ENCODE measurements at places on chromosomes 2 and 18. TPM values are rescaled to one million over a fixed set of nuclear protein-coding genes. Genes with fewer than 3 reads are reported as not detected.
A peak's percentile ranks its signal among the peaks of the same experiment; 100 is the strongest.

DNA sequence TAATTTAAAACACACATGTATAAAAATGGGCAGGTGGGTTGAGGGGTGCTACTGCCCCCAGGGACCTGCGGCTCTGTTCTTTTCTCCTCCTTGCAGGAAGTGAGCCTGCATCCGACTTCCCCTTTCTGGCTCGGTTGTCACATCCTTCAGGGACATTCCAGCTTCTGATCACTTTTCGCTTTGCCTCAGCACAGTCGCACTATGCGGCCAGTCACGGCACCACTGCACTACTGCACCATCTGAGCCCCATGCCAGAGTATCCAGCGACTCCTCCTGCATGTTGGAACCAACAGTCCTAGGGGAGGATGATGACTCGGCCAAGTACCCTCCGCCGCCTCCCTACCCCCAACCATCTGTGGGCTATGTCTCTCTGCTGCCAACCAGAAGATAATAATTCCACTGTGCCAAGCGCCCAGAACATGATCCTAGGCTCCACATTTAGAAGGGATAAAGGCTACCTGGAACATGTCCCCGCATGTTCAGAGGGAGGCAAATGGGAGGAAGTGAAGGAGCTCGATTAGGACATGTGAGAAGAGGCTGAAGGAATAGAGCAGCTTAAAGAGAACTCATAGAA is 17.6 kb downstream of the CDC42EP3 start:
- H3K27me3 ChIP-seq: no peaks in the 10 kb centered on the region
- H3K4me1 ChIP-seq: peaks cover 52% of the 10 kb centered on the region
- no peak overlapping the region for H3K4me3 ChIP-seq
- H3K27ac ChIP-seq: no peak overlapping the region

The ZNF385B gene
- 22.9 TPM for total RNA-seq

The MBP gene
- total RNA-seq: 0.64 TPM

The SNRPD1 gene
- total RNA-seq: 123 TPM

The KLHL29 gene
- 1.6 TPM for total RNA-seq

GRCh38 chr2:199895406-199895805 is 15.7 kb upstream of the C2orf69 start:
- H3K4me1 ChIP-seq: peaks cover 23% of the 10 kb centered on the region
- no peak overlapping the region for H3K4me3 ChIP-seq
- no peaks in the 10 kb centered on the region for H3K36me3 ChIP-seq
- no peak for DNase-seq

DNA sequence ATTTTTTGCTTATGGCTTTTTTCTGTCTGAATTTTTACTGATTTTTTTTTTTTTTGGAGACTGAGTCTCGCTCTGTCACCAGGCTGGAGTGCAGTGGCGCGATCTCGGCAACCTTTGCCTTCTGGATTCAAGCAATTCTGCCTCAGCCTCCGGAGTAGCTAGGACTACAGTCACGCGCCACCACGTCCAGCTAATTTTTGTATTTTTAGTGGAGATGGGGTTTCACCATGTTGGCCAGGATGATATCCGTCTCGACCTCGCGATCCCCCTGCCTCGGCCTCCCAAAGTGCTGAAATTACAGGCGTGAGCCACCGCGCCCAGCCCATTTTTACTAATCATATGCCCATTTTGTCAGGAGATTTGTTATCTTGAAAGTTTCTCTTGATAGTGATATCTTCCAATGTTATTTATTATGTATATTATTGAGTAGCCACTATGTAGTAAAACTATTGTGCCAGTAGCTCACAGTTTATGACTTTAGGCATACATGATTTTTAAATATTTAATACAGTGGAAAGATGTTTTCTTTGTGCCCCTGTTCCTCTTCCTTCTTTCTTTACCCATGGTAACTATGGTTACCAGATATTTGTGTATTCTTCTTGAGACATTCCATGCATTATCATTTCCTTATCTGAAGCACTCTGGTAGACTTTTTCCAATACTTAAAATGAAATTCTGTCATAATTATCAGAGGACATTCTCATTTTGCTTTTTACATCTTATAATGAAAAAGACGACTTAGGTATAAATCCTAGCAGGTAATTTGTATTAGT is 2.1 kb downstream of the HAT1 start:
- H3K4me1 ChIP-seq: peaks cover 6% of the 10 kb centered on the region
- H3K27ac ChIP-seq: no peak overlapping the region
- H3K4me3 ChIP-seq: peak overlapping the region; percentile 77
- H3K36me3 ChIP-seq: peaks cover 10% of the 10 kb centered on the region
- DNase-seq: no peak
- H3K27me3 ChIP-seq: no peaks in the 10 kb centered on the region

GRCh38 chr2:174888646-174889271 is 116.4 kb downstream of the CHN1 start:
- no peak overlapping the region for H3K4me3 ChIP-seq
- no peak for DNase-seq
- H3K27me3 ChIP-seq: no peaks in the 10 kb centered on the region
- H3K4me1 ChIP-seq: peaks cover 16% of the 10 kb centered on the region

The TSPYL6 gene
- not detected for total RNA-seq

GRCh38 chr2:224069172-224069571 is 30.1 kb upstream of the SERPINE2 start:
- H3K4me1 ChIP-seq: no peaks in the 10 kb centered on the region
- H3K27me3 ChIP-seq: no peaks in the 10 kb centered on the region
- DNase-seq: no peak
- H3K36me3 ChIP-seq: no peaks in the 10 kb centered on the region

The SPIRE1 gene
- 18.4 TPM for total RNA-seq

All from neural progenitor cell (in vitro differentiated cells).